ENCODE measurements at places on chromosomes 12 and 14.
A peak's percentile ranks its signal among the peaks of the same experiment; 100 is the strongest.

DNA sequence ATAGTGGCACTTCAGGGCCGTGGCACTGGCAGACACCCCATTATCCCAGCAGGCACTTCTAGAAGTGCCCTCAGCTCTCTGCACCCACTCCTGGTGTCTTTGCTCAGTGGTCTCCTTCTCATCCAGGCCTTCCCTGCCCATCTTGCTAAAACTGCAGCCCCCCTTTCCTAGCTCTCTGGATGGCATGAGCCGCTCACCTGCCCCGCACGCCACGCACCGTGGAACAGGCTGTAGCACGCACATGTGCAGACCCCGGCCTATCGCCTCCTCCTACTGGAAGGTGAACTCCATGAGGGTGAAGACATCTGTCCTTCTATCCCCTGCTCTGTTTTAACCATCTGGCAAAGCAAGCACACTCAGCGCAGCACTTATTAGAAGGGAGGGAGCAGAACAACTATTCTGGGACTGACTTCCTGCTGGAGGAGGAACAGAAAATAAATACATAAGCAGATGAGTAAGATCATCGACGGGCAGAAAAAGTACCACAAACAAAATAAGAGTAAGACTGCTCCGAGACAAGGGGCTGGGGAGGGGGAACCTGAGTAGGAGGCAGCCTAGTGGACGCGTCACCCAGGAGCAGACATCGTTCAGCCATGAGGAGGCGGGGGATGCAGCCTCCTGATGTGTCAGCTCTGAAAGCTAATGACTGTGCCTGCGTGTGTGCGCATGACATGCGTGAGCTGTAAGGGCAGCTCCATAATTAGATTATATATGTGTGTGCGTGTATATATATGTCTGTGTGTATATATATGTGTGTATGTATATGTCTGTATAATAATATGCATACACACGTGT is 7.8 kb upstream of the FZD10 start:
- DNase-seq, result no peak

DNA sequence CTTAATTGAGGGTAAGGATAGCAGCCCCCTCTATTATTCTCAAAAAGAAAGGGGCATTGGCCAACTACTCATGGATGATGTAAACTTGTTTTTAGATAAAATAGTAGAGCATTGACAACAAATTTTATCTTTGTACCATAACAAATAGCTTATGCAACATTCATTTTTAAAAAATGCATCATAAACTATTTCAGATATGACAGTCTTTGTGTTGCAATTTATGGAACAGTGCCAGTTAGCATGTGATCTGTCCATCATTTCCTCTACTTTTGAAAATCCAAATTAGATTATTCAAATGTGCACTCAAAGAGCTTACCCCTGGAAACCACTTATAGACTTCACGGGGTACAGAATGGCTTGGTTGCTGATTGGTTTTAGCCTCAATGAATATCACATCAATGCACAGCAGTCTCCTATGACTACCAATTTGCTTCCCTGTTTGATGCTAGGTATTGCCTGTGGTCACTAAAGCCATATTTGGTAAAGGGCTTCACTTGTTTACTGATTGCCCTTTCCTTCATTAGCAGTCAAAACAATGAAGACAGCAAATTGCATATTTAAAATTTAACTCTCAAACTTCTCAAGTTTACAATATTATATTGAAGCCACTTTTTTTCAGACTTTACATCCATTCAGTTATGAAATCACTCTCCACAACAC is 274.9 kb upstream of the MGAT4C start:
- no peak for DNase-seq

DNA sequence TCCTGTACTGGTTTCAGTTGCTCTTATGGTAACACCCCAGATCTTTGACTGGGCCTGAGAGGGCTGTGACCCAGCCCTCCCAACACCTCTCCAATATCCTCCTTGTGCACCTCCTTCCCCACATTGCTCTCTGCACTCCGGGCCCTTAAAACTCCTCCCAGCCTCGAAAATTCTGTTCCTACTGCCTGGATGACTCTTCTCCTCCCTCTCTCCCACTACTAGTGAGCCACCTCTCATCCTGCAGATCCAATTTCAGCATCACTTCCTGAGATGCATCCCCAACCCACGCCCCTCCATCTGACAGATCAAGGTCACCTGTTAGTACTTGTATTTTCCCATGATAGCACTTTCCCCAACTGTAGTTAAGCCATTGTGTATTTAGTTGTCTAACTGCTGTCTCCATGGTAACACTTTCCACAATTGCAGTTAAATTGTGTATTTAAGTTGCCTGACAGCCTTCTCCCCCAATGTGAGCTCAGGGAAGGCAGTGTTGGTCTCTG is 11.5 kb upstream of the NT5DC3 start:
- no peak for DNase-seq

- DNase-seq, result peak; percentile 55
Observed at GRCh38 chr12:53560351-53560750, 53.1 kb upstream of the NPFF start.

DNA sequence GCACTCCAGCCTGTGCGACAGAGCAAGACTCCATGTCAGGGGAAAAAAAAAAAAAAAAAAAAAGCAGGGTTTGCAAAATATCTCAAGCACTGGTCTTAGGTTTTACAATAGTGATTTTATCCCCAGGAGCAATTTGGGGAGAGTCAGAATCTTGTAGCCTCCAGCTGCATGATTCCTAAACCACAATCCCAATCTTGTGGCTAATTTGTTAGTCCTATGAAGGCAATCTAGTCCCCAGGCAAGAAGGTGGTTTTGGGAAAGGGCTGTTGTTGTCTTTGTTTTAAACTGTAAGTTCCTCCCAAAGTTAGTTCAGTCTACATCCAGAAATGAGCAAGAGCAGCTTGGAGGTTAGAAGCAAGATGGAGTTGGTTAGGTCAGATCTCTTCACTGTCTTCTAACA is 135.7 kb downstream of the PLXNC1 start:
- no peak for DNase-seq

GRCh38 chr12:118193958-118194357 is 58.0 kb downstream of the PEBP1 start:
- no peak for DNase-seq

GRCh38 chr12:78392918-78393317 is 471.7 kb upstream of the SYT1 start:
- DNase-seq, result no peak

- DNase-seq, result peak; percentile 24
Observed at GRCh38 chr12:10140001-10140400, 10.0 kb upstream of the CLEC7A start.
